ENCODE measurements at places on chromosomes 1 and 21. TPM values are rescaled to one million over a fixed set of nuclear protein-coding genes. Genes with fewer than 3 reads are reported as not detected.
A peak's percentile ranks its signal among the peaks of the same experiment; 100 is the strongest.

CHODL gene
- not detected for total RNA-seq

ETV3L gene
- not detected for total RNA-seq

MT1HL1 gene
- not detected for total RNA-seq

PLD5 gene
- total RNA-seq, result 1.2 TPM

DNA sequence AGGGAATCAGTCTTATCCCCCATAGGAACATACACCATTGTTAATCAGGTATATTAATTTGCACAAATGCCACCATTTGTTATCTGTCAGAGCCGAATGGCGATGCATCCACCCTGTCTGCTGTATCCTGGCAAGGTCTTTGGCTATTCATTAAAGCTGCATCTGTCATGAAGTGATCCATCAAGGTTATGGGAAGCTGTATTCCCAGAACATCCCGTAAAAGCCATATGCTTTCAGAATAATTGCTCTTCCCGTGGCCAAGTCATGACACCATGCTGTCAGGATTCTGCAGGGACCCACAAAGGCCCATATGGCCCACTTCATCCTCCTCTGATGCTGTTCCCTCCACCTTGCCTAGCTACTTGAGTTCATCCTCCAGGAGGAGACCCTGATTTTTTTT is 103.9 kb downstream of the RAVER2 start:
- H3K36me3 ChIP-seq, result peaks cover 81% of the 10 kb centered on the region
- H3K27ac ChIP-seq, result no peak overlapping the region
- H3K4me3 ChIP-seq, result no peak overlapping the region

GRCh38 chr1:4587721-4588120 is 66.7 kb upstream of the AJAP1 start:
- no peaks in the 10 kb centered on the region for H3K27me3 ChIP-seq
- peak; percentile 44 for DNase-seq
- no peaks in the 10 kb centered on the region for H3K36me3 ChIP-seq
- H3K4me1 ChIP-seq, result no peaks in the 10 kb centered on the region
- no peak overlapping the region for H3K27ac ChIP-seq
- H3K4me3 ChIP-seq, result no peak overlapping the region

GRCh38 chr1:20658166-20658915 is 2.8 kb downstream of the DDOST start:
- no peaks in the 10 kb centered on the region for H3K27me3 ChIP-seq
- peaks cover 28% of the 10 kb centered on the region for H3K4me1 ChIP-seq
- peaks cover 35% of the 10 kb centered on the region for H3K36me3 ChIP-seq

DNA sequence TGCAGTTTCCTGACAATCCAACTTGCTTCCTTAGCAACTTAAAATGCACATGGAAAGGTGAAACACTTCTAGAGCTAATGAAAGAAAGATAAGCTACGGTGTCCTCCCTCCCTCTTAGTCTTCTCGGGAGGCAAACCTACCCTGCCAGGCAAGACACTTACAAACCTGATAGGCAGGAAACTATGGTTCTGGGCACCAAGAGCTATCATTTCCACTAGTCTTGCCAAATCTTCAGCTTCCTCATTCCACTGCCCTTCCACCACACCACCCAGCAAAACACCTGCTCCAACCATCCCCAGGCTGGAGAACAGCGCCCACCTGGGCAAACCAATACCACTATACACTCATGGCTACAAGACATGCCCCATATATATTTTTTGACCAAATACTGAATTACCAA is 15.2 kb downstream of the NDC1 start:
- H3K27me3 ChIP-seq, result no peaks in the 10 kb centered on the region
- no peak overlapping the region for H3K27ac ChIP-seq
- H3K4me3 ChIP-seq, result no peak overlapping the region
- no peak for DNase-seq
- H3K36me3 ChIP-seq, result peaks cover 2% of the 10 kb centered on the region
- H3K4me1 ChIP-seq, result no peaks in the 10 kb centered on the region

DNA sequence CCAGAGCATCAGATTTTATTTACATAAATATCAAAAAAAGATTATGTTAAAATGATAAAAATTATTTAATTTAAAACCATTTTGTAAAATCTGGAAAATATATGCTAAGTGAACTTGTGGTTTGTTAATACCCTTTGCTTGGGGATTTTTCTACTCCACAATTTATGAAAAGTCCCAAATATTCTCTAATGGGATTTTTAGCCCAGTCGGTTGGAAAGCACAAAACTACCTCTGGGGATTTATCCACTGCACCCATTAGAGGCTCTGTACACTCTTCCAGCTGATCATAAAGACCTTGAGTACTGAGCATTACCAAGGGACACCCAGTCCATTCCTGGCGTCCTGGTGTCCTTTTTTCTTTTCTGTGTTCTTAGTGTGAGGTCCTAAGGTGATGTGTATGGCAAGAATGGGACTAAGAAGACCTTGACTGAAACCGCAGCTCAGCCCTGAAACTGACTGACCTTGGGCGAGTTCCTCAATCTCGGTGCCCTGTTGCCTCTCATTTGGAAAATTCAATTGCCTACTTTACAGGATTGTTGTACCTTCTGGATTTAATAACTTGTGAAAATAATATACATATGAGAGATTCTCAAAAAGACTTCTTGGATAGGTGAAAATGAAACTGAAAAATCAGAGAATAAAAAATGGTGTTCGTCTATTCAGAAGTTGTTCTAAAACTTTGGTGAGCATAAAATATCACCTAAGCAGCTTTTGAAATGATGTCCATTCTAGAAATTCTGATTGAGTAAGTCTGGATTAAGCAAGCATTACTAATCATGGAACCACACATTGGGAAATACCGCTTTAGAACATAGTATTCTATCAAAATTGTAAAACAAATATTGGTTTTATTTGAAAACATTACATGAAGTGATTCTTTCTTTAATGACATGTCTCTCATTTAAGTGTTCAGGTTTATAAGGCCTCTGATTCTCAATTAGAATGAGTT is 21.5 kb upstream of the SAMSN1 start:
- no peak overlapping the region for H3K4me3 ChIP-seq
- H3K27me3 ChIP-seq, result no peaks in the 10 kb centered on the region
- no peak for DNase-seq
- H3K4me1 ChIP-seq, result no peaks in the 10 kb centered on the region
- H3K36me3 ChIP-seq, result no peaks in the 10 kb centered on the region

GRCh38 chr1:2554621-2555387 is 1.4 kb upstream of the TNFRSF14 start:
- H3K36me3 ChIP-seq, result peaks cover 20% of the 10 kb centered on the region
- no peaks in the 10 kb centered on the region for H3K27me3 ChIP-seq
- H3K27ac ChIP-seq, result peak overlapping the region; percentile 90
- peaks cover 47% of the 10 kb centered on the region for H3K4me1 ChIP-seq

GRCh38 chr1:161733526-161733925 is 12.2 kb downstream of the FCRLB start:
- no peak for DNase-seq
- H3K4me3 ChIP-seq, result no peak overlapping the region
- H3K36me3 ChIP-seq, result no peaks in the 10 kb centered on the region
- no peak overlapping the region for H3K27ac ChIP-seq

GRCh38 chr21:26085127-26085526 is 85.4 kb downstream of the APP start:
- H3K4me3 ChIP-seq, result no peak overlapping the region
- no peaks in the 10 kb centered on the region for H3K27me3 ChIP-seq
- no peaks in the 10 kb centered on the region for H3K36me3 ChIP-seq
- no peak for DNase-seq
- H3K27ac ChIP-seq, result no peak overlapping the region

DNA sequence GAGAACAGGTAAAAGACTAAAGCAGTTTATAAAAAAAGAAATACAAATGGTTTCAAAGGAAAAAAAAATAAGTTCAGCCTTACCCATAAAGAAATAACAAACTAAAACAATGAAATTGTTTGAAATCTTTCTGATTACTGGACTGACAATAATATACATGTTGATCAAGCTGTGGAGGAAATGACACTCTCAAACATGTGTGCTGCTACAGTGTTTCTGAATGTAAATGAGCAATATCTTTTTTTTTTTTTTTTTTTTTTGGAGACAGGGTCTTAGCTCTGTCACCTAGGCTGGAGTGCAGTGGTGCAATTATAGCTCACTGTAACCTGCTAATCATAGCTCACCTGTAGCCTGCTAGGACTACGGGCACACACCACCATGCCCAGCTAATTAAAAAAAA is 6.5 kb downstream of the EPS15 start:
- H3K4me1 ChIP-seq, result peaks cover 52% of the 10 kb centered on the region
- no peak overlapping the region for H3K27ac ChIP-seq
- no peak for DNase-seq
- H3K36me3 ChIP-seq, result no peaks in the 10 kb centered on the region
- H3K27me3 ChIP-seq, result no peaks in the 10 kb centered on the region

GRCh38 chr21:42498012-42498411 is 2.0 kb upstream of the RSPH1 start:
- H3K36me3 ChIP-seq, result no peaks in the 10 kb centered on the region
- H3K4me1 ChIP-seq, result peaks cover 6% of the 10 kb centered on the region
- no peak for DNase-seq
- H3K27ac ChIP-seq, result no peak overlapping the region

All from upper lobe of left lung (tissue), 6 donors.